ENCODE measurements at places on chromosomes 2 and 18.

- no peak for DNase-seq
These were observed 14.7 kb upstream of the NEU4 start for GRCh38 chr2:241794250-241794823.

DNA sequence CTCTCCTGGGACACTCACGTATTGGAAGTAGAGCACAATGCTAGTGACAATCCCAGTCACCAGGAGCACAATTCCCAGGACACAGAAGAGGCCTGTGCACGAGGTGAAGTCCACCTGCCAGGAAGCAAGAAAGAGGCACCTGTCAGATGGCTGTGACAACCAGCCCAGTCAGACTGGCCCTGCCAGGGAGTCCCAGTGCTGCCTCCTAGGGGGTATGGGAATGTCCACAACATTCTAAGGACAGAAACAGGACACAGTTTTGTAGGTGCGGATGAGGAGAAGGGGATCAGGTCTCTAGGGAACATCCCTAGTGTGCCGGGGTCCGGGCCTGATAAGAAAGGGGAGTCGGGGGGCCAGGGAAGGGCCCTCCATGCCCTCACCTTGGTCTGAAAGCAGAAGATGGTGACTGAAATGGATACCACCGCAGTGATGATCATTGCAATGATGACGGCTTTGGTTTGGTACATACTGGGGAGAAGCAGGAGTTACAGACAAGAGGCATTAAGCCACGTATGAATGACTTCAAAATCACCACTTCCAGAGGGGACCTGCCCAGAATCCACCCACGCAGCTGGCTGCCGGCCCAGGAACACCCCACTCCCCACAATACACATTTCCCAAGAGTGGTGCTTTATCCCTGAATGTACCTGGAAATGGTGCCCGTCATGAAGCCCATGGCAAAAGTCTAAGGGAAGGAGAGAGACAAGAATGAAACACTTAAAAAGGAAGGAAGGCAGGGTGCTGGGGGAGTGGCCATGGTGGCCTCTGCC is 6.9 kb downstream of the PNKD start:
- no peak for DNase-seq

DNA sequence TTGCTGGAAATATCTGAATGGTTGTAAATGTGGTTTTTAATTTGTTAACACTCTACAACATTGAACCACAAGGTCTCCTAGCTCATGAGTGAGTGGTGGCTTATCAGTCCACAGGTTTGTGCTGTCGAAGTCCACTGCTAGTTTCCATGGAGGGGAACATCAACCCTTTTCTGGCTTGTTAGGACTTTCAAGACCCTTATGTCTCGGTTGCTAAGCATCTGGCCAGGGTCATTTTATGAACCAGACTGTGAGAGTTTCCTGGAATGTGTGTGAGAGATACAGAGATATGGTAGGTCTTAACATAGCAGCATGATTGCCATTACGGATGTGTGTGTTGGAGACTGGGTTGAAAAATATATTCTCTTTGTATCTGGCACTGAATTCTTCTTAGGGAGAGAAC is 36.9 kb downstream of the KCNE4 start:
- no peak for DNase-seq

GRCh38 chr2:158893026-158893425 is 75.4 kb upstream of the TANC1 start:
- no peak for DNase-seq

- no peak for DNase-seq
These were observed 1.9 kb upstream of the NABP1 start for GRCh38 chr2:191675807-191676721.

DNA sequence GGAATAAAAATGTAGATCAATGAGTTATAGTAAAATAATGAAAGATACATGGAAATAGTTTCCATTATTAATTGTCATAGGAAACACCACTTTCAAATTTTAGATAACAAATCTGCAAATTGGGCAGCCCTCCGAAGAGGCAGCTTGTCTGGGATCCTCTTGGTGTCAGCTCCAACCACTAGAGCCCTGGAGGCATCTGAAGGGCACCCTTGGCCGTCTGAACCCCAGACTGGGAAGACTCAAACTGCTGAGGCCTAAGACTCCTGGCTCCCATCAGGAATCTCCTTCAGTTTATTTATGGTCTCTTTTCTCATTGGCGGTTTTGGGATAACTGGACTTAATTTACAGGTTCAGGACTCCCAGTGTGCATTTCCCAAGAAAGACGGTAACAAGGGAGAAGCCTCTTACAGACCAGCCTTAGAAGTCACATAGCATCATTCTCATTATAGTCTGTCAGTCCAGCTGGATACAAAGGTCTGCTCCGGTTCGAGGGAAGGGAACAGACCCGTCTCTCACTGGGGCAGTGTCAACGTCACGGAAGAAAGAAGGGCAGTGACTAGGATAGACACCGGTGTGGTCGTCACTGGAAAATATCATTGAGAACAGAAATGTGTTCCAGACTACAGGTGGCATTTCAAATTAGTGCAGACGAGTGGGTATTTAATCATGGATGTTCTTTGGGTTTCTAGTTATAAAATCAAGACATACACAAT is 390.7 kb upstream of the NETO1 start:
- DNase-seq: no peak

GRCh38 chr18:9147440-9148202 is 11.0 kb downstream of the ANKRD12 start:
- DNase-seq: no peak
